ENCODE measurements at places on chromosomes 16 and 17.

DNA sequence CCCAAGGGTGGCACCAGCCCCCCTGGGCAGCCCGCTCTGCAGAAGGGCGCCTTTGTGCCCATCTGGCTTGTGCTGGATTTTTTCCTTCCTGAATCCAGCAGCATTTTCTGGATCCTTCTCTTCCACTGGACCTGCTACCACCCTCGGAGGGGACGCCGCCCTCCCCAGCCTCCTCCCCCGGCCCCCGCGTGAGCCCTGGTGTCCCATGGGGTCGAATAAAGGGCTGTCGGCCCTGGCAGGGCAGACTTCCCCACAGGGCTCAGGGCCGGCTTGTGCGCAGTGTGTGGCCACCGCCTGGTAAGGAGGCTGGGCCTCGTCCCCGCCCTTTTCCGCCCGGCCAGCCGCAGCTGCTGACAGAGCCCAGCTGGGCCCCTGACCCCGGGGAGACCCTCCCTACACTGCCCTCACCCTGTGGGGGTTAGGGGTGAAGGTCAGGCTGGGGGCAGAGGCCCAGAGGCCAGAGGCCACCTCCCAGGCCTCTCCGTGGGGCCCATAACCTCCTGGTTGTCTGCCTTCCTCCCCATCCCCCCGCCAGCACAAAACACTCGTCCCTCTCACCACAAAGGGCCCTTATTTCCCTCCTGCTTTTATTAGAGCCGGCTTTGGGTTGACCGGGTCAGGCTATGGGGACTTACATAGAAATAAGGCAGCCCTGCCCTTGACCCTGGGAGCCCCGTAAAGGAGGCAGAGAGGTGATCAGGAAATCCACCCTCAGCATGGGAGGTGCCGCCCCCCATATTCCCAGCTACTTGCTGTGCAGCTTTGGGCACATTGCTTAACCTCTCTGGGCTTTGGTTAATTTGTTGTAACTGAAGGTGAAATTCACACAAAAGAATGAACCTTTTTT is 179.3 kb upstream of the CIBAR2 start:
- DNase-seq: no peak

GRCh38 chr17:58165981-58166380 is 801 bp upstream of the OR4D2 start:
- no peak for DNase-seq

- no peak for DNase-seq
These were observed 700 bp downstream of the TLCD2 start for GRCh38 chr17:1709403-1709951.

- no peak for DNase-seq
These were observed 106.1 kb downstream of the ZNF423 start for GRCh38 chr16:49749816-49750215.

DNA sequence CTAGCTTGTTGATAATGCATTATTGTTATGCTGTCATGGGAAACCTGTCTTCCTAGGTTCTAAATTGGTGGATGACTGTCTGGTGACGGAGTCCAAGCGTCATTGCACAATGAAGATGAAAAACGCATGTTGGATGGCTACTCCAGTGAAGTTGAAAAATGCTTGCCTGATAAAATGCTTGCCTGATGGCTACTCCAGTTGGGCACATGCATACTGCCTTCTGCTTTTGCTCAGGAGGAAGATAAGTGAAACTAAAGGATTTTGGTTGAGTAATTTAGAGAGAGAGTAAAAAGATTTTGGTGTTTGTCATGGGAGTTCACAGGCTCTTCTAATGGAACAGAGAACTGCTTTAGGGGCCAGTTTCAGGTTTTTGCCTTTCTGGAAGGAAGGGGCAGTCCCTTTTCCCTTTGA is 118.6 kb downstream of the PRKCA start:
- no peak for DNase-seq
